ENCODE measurements at places on chromosomes 1 and 21. TPM values are rescaled to one million over a fixed set of nuclear protein-coding genes. Genes with fewer than 3 reads are reported as not detected.

- no peak for DNase-seq
Measured at GRCh38 chr1:227792216-227793078, 23.0 kb upstream of the PRSS38 start.

- no peak for DNase-seq
Measured at GRCh38 chr1:36715797-36716196, 233.1 kb upstream of the CSF3R start.

GRCh38 chr1:161733526-161733925 lies 12.2 kb downstream of the FCRLB start:
- DNase-seq = no peak

HCN3 gene
- 1.5 TPM for total RNA-seq

ZNF678 gene
- total RNA-seq = 5.5 TPM
